ENCODE measurements at places on chromosomes 13 and 19.

DNA sequence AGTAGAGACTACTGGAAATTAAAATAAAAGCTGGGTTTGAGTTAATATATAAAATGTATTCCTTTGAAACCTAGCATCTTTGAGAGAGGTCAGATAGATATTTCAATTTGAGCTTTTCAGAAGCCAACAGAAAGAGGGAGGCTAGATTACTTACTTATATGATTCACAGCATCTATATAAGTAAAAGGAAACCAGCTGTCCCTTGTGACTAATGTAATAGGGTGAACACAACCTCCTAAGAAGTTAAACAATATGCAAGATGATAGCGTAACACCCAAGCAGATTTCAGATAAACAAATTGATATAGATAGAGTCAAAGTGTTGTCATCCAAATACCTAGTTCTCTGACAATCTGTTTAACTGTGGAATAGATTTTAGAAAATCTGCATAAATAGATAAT lies 393.5 kb upstream of the GPC6 start:
- DNase-seq, result no peak

GRCh38 chr19:2034729-2035589 lies 16.1 kb downstream of the MKNK2 start:
- DNase-seq, result no peak

DNA sequence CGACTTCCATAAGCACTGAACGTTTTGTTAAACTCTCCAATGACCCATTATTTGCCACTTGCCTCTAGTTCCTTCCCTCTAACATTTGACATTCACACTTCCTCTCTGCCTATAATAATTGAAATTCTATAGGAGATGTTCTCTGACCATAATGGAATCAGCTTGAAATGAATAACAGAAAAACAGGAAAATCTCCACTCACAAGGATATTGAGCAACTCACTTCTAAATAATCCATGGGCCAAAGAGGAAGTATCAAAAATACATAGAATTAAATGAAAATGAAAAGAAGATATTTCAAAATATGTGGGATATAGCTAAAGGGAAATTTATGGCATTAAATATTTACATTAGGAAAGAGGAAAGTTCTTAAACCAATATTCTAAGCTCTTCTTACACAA lies 3.4 kb upstream of the FCGBP start:
- DNase-seq, result no peak

DNA sequence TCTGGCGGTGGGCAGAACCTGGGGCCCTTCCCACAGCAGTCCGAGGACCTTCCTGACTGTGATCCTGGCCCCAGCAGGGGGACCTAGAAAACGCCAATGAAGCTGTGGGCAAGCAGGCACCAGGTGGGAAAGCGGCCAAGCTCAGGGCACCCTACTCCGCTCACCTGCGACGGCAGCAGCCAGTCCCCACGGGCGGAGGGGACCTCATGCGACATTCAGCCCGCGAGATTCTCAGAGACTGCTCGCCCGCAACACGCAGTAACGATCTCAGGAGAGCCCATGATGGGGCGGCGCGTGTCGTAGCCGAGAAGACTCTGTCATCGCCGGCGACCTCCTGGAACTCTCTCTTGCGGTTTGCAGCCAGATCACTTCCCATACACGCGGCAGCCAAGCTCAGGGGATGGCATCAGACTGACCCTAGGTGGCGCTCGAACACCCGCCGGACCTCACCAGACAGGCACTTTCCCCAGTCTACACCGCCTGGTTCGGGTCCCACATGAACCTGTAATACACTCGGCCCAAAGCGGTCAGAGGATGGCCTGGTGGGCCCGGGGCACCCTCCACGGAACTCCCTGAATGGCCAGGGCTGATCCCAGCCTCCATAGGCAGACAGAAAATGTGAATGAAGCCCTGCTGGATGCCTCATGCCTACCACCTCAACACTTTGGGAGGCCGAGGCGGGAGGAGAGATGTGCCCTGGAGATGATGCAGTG lies 26.5 kb downstream of the MAN2B1 start:
- peak; percentile 75 for DNase-seq

DNA sequence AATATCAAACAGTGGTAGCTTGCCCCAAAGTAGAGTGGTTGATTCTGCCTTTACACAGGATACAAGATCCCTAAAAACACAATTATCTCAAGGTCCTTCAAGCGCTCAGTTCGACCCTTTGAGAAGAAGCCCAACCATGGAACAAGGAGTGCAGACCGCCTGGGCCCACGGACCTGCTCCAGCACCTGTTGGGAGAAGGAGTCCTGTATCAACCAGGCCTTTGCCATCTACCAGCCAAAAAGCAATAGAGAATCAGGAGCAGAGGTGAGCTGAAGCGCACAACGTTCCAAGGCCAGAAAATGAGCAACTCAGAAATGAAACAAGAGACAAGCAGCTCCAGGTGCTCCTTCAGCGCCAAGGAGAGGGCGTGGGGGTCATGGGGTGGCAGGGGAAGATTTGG lies 6.3 kb upstream of the LILRB3 start:
- DNase-seq, result no peak

DNA sequence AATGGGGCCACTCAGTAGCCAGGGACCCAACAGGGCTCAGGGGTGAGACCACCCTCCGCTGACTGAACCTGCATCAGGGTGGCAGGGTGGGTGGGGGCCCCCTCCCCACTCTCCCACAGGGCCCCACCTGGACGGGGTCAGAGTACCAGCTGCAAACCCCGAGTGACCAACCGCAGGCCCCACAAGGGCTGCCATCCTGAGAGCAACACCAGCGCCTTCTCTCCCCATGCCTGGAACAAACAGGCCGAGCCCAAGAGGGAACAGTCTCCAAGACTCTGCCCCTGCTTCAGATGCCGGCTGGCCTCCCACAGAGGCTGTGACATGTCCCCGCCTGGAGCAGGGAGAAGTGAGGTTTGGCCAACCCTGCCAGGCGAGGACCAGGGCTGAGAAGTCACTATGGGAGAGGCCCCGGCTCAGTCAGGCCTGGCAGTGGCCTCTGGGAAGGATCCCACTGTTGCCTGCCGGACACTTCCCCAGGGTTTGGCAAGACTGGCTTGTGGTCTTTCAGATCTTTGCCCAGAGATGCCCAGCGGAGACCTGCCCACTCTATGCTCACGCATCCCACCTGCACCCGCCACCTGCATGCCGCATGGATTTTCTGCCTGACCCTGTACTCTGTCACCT lies 27.2 kb downstream of the MPND start:
- no peak for DNase-seq

- no peak for DNase-seq
These were observed 60.5 kb downstream of the ZMYM2 start for GRCh38 chr13:20019043-20019442.

DNA sequence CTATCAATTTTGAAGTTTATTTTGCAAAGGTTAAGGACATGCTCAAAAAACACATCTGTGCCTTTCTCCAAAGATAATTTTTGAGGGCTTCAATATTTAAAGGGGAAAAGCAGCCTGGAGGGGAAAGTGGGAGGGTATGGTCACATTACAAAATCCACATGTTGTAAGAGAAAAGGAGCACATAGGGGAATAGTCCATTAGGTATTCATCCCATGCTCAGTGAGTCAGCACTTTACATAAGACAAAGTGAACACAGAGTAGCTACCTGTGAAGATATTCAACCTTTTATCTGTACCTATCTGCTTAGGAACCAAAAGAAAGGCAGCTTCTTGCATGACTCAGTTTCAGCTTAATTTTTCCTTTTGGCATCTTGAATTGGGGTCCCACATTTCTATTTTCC lies 932.0 kb downstream of the SLITRK6 start:
- DNase-seq, result no peak

DNA sequence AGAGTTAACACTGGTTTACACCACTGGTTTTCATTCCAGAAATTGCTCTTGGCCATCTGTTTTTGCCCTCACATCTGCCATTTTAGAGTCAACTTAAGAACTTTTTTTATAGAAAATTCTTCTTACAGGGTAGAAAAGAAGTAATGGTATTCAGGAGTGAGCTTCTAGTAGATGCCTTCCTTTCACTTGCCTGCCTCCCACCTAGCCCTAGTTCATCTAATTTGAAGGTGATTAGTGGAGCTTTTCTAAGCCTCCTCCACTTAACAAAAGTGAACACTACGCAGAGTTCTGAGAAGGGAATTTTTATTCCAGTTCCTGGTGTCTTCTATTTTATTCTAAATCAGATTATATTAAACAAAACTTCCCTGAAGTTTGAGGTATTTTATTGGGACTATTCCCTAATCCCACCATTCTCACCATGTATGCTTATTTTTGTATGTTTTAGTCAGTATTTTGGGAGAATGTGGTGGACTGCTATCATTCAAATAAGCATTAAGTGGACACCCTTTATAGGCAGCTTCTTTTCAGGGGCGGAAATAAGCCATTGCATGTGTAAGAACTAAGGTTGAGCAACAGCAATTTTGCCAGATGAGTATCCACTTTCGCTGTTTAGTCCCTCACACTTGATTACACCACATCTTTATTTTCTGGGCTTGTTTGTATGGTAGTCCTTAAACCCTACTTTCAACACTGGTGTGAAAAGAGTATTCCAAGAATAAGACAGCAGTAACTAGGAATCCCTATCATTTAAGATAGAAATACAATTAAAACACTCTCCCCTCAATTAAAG lies 156.9 kb downstream of the ENOX1 start:
- DNase-seq, result no peak
